ENCODE measurements at places on chromosomes 6 and 20.

GRCh38 chr20:48265791-48266190, 480.5 kb upstream of the SULF2 start:
- no peak for DNase-seq

DNA sequence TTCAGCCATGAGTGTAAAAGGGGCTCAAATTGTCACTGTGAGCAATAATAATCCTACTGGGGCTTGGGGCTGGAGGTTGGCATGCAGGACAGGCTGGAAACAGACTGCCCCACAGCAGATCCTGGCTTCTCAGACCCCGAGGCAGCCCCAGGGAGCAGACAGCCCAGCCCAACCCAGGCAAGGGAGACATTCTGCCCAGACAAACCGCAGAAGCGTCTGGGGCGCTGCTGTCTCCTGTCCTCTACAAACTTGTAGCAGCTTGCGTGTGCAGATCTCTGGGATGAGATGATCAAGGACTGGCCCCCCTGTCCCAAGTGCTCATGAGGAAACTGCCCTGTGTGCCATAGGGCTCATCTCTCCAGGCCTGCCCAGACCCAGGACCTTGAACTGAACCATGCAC, 84.6 kb downstream of the MAFB start:
- DNase-seq: no peak

DNA sequence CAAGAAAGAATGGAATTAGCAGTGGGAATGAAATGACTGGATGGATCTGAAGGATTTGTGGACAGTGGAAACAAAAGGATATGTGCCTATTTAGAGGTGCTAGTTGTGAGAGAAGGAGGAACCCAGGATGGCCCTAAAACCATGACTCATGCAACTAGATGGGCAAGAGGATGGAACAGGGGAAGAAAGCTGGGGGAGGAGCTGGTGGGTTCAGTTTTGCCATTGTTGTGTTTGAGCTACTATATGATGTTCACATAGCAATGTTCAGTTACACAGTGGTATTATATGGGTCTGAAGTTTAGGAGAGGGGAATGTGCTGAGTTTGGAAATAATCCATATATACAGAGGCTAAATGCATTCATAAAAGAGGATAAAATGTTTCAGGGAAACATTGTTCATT, 125.7 kb upstream of the SSTR4 start:
- no peak for DNase-seq

DNA sequence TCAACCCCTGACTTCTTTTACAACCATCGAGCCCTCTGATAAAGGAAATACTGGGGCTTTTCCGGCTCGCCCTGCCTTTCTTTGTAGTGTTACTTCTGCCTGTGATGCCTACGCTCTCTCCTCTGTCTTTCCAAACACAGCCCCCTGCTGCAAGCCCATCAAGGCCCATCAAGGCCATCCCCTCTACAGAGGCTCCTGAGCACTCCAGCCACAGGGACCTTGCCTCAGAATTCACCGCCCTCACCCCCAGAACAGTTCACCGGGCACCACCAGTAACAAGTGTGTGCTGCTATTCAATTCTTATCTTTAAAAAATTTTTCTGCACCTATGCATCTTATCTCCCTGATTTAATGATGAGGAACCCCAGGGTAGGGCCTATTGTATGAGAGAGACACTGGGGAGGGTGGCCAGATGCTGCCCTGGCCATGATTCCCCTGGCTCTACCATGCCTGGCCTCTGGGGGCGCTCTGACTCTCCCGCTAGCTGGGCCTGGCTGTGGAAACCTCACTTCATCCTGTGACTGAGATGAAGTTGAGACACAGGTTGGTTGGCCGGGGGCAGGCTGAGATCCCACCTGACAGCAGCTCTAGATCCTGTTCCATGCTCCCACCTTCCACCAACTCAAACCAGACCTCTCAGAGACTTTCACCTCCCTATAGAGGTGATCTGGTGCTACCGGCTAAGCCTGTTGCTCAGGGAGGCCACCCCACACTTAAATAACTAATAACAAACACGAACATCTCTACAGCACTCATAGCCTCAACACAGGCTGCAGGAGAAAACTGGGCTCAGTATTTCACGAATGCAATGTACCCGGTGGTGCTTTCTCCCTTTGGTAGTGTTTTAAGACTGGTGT, 19.2 kb upstream of the GLP1R start:
- DNase-seq: no peak

GRCh38 chr6:64220801-64221200, 585.2 kb downstream of the PHF3 start:
- no peak for DNase-seq

- DNase-seq: peak; percentile 98
These were observed 14.3 kb downstream of the B4GALT5 start for GRCh38 chr20:49699200-49699992.

DNA sequence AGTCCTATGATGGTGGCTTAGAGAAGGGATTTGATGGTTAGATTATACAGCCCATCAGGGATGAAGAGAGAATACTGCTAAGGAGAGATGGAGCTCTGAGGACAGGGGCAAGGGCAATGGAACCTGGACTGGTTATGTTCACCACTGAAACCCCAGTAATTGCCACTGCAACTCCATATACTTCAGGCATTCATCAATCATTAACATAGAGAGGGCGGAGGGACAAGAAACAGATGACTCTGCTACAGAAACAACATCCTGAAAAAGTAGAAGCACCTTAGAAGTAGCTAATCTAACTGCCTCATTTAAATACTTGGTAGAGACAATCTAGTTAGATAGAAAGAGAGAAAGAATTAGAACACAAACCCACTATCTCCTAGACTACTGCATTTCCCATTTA, 89.8 kb downstream of the MDN1 start:
- no peak for DNase-seq

DNA sequence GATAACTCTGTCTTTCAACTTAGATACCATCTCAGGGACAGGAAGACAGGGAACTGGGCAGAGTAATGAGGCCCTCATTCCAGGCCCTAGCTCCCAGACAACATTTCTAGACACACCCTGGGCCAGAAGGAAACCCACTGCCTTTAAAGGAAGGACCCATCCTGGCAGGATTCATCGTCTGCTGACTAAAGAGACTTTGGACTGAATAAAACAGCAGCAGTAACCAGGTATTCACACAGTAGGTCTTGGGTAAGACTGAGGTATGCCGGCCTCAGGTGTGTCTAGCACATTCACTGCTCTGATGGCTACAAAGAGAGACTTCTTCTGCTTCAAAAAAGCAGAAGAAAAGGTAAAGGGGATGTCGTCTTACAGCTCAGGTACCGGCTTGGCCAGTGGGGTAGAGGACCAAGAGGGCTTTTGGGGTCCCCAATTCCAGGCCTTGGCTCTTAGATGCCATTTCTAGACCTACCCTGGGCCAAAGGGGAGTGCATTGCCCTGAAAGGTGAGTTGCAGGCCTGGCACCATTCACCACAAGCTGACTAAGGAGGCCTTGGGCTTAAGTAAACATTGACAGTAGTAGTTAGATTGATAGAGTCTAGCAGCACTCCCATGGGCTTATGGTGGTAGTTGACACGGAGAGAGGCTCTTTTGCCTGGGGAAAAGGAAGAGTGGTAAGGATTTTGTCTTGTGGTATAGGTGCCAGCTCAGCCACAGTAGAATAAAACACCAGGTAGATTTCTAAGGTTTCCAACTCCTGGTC, 13.4 kb downstream of the SNX14 start:
- no peak for DNase-seq

GRCh38 chr6:6006428-6007365, at the start of gene NRN1:
Gene NRN1, minus strand, starts transcription at chr6:6006925. Its CDS starts 176 bp downstream, at chr6:6006749.
- DNase-seq: no peak

All from HS-5 (cell line).